Stimulated activated naive CD4-positive, alpha-beta T cell (primary cell): ENCODE measurements at places on chromosomes 1 and 21.
A peak's percentile ranks its signal among the peaks of the same experiment; 100 is the strongest.

GRCh38 chr1:225541383-225541782, 111.5 kb downstream of the ENAH start:
- no peak for DNase-seq

GRCh38 chr1:39833121-39833520, 44.5 kb upstream of the BMP8B start:
- DNase-seq, result no peak

DNA sequence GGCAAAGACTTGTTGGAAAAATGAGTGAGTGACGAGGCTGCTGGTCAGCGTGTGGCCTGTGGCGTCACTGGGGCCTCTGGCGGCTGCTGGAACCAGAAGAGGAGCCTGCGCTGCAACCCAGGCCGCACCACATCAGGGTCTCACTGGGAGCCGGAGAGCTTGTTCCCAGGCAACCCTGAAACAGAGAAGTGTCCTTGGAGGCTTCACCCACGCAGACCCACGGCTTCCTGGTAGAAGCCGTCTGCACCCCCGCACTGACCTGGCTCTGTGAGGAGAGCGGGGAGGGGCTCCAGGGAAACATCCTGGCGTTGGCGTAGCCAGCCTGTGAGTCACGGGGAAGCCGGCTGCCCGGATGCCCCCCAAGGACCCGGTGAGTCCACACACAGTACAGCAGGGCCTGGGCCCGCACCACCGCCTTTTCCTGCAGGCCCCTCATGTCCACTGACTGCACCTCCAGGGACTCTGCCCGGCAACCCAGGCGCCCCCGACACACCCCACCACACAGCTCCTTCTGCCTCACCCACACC, 57.4 kb downstream of the COL6A1 start:
- no peak for DNase-seq

DNA sequence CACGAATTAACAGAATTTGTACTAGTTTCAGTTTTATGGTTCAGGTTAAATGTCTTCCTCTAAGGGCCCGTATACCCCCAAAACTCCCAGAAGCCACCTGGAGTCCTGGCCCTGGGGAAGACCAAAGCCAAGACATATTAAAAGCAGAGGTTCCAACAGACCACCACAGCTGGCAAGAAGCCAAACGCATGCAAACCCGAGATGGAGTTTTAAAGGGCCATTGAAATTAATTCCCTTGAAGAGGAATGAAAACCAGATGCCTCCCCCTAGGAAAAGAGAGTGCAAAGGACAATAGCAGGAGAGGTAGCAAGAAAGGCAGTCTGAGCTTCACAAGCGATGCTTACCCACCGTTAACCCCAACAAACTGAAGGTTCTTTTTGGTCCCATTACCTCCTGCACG, 48.1 kb downstream of the KANK4 start:
- DNase-seq, result no peak

DNA sequence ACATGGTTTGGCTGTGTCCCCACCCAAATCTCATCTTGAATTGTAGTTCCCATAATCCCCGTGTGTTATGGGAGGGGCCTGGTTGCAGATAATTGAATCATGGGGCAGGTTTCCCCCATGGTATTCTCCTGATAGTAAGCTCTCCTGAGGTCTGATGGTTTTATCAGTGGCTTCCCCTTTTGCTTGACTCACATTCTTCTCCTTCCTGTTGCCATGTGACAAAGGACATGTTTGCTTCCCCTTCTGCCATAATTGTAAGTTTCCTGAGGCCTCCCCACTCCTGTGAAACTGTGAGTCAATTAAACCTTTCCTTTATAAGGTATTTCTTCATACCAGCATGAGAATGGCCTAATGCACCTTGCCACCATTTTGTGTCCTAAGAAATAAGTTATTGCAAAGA, 415.0 kb downstream of the COL11A1 start:
- no peak for DNase-seq

DNA sequence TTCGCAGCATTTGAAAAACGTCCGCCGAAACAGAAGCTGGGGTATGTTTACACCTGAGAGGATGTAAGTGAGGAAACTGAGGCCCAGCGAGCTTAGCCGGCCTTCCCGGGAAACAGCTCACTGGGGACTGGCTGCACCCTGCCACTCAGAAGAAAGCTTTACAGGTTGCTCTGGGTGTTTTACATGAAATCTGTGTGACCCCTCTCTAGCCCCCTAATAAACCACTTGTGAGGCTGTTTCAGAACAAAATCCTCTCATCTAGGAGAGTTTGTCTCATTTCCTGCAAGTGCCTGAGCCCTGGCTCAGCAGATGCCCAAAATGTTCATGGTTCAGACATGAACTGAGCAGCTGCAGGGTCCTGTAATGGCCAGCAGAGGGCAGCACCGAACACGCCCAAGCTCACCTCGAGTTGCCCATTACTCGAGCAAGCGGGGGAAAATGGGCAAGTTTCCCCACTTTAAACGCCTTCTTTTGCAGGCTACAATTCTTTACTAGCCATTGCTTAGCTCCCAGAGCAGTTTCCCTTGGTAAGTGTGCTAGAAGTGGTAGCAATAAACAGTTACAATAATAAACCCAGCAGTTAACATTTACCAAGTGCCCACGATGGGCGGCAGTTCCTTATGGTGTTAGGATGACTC, 76.4 kb downstream of the FHAD1 start:
- peak; percentile 60 for DNase-seq
